Mesothelial cell of epicardium (in vitro differentiated cells): ENCODE measurements at places on chromosomes 1 and 21. TPM values are rescaled to one million over a fixed set of nuclear protein-coding genes. Genes with fewer than 3 reads are reported as not detected.

Gene FMO5
- 0.73 to 1.7 TPM (median 0.97 TPM) in 3 replicates for total RNA-seq

DNA sequence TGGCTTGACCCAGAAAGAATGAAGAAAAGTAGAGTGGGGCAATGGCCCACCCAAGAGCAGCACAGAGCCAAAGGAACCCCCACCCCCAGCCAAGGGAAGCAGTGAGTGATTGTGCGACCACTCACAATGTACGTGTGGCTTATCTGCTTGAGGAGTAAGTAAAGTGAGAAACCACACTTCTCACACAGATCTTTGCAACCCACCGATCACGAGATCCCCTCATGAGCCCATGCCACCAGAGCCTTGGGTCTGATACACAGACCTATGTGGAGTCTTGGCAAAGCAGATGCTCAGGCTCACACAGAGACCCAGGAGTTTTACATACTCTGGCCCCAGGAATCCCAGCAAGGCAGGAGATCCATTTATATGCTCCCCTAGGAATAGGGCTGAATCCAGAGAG, 14.0 kb upstream of the SLC9C2 start:
- no peak for DNase-seq

Gene LCE3E
- total RNA-seq, result not detected in 3 replicates

DNA sequence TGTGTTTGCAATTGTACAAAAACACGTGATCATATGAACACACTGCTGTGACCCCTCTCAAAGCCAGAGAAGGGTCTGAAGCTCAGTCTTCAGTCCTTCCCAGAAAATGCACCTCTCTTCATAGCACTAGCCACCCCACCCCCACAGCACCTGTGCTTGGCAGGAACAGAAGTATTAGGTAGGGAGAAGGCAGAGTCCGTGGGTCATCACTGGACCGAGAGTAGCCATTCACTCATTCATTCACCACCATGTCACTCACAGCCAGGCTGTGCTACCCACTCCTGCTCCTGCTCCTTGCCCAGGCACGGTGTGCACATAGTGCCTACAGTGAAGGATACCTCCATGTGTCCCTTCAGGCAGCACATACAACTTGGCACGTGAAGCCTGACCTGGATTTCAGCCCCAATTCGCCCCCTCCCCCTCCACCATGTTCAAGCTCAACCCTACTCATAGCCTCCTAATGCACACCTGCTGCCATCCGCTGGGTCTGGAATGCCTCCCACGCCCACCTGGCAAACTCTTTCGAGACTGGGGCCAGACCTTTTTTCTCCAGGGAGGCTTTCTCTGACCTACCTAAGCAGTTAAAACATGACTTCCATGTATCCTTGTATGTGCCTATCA, 81.9 kb upstream of the GALNT2 start:
- no peak for DNase-seq

Gene PLK3
- 24.7 to 27.5 TPM (median 27.4 TPM) in 3 replicates for total RNA-seq

Gene PPM1J
- total RNA-seq, result 4.3 to 4.7 TPM (median 4.4 TPM) in 3 replicates

DNA sequence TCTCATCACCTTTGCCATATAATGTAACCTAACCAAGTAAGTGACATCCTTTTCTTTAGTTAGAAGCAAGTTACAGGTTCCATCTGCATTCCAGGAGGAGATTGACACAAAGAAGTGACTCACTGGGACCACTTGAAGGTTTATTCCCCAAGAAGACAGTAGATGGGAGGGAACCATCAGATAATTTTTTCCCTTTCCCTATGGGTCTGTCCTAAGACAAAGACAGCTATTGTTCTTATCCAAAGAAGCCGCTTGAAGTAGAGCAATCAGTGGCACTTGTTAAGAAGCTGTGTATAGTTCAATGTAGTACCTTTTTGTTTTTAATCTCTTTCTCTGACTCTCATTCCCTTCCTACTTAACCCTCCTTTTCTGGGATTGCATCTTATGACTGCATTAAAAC, 139.9 kb upstream of the B3GALT2 start:
- DNase-seq, result no peak

Gene TIAM1
- total RNA-seq, result 49.7 to 54.6 TPM (median 53.4 TPM) in 3 replicates

- no peak for DNase-seq
Measured at GRCh38 chr1:36872126-36872754, 162.1 kb downstream of the GRIK3 start.

GRCh38 chr1:43653893-43654292, 3.9 kb downstream of the KDM4A start:
- DNase-seq, result no peak

GRCh38 chr1:55512466-55512865, 297.3 kb upstream of the USP24 start:
- no peak for DNase-seq

Gene OR14K1
- not detected in 3 replicates for total RNA-seq

Gene ARHGEF10L
- total RNA-seq, result 31.3 to 33.1 TPM (median 32.6 TPM) in 3 replicates

GRCh38 chr1:28229996-28230395, 2.8 kb downstream of the DNAJC8 start:
- no peak for DNase-seq

- no peak for DNase-seq
Measured at GRCh38 chr1:215704089-215704860, 137.2 kb downstream of the KCTD3 start.

GRCh38 chr1:39497585-39497984, 6.1 kb downstream of the BMP8A start:
- no peak for DNase-seq

Gene ATP5IF1
- 111 to 125 TPM (median 114 TPM) in 3 replicates for total RNA-seq

Gene GBP7
- total RNA-seq, result not detected in 3 replicates
